ENCODE measurements at places on chromosomes 6 and 20. TPM values are rescaled to one million over a fixed set of nuclear protein-coding genes. Genes with fewer than 3 reads are reported as not detected.

DDRGK1 gene
- 46.5 TPM for total RNA-seq

IL20RA gene
- total RNA-seq: 0.28 TPM

SLC22A2 gene
- 0.42 TPM for total RNA-seq

LPIN3 gene
- total RNA-seq: 6.7 TPM

SLC52A3 gene
- total RNA-seq: 33.8 TPM

PHACTR1 gene
- 3.3 TPM for total RNA-seq

ZC2HC1B gene
- total RNA-seq: not detected
